ENCODE measurements at places on chromosomes 5 and 9.
A peak's percentile ranks its signal among the peaks of the same experiment; 100 is the strongest.

DNA sequence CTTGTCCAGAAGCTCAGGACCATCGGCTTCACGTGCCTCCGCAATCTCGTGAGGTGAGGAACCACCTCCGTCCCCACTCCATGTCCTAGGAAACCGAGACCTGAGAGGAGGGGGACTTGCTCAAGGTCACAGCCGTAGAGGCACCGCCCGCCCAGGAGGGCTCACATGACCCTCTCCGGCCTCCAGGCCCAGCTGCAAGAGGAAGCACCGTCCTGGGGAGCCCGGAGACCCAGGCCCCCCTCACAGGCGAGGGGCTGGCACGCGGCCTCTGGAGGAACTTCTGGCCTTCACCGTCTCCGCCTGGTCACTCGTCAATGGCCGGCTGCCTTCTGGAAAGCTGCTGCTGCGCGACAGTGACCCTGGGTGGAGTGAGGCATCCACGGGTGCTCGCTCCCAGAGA lies 24.2 kb downstream of the FAM78A start:
- ATAC-seq, result no peak

- ATAC-seq, result peak; percentile 51
These were observed 75.4 kb downstream of the BNC2 start for GRCh38 chr9:16794871-16795639.

- peak; percentile 84 for ATAC-seq
These were observed 926.3 kb downstream of the TLE4 start for GRCh38 chr9:80498001-80498555.

GRCh38 chr5:139636207-139636792 lies 11.8 kb upstream of the CXXC5 start:
- ATAC-seq, result no peak

DNA sequence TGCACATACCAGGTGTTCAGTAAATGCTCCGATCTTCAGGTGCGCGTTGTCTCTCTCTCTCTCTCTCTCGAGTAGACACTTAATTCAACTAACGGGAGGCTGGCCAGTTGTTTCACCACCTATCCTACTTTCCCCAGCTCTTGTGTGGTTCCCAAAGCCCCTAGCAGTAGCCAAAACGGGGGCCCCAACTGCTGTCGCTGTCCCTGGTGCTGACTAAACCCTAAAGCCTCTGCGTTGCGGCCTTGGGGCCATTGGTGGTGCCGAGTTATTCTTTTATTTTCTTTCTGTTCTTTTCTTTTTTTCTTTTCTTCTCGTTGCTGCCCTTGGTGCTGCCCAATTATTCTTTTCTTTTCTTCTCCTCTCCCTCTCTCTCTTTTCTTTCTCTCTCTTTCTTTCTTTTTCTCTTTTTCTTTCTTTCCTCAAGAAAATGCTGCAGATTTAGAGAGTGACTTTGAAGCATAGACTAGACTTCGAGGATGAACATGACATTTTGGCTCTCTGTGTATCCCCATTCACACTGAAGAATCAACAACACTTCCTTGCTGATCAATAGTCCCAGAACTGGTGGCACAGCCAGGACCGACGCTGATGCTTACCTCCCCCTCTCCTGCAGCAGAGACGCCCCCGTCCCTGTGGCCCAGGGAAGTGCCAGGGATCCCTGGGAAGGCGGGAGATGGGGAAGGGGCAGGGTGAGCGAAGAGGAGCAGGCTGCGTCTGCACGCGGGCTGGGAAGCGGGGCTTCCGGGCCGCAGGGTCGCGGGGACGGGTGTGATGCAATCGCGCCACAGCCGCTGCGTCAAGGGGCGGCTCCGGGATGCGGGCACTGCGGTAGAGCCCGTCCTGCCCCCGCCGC lies at the start of gene FBLL1:
Gene FBLL1 (plus strand): TSS at position 785 of the 853 bp plus-strand sequence. CDS start 200 bp downstream, outside the sequence.
- peak; percentile 92 for ATAC-seq

- no peak for ATAC-seq
These were observed 606.3 kb upstream of the ITGA1 start for GRCh38 chr5:52181403-52181802.

- no peak for ATAC-seq
These were observed 167.7 kb downstream of the CCDC192 start for GRCh38 chr5:127870914-127871313.

- ATAC-seq, result no peak
These were observed 213.4 kb downstream of the PTTG1 start for GRCh38 chr5:160635046-160635445.
